Ureter (tissue), 1 donor: ENCODE measurements at places on chromosomes 5 and 9. TPM values are rescaled to one million over a fixed set of nuclear protein-coding genes. Genes with fewer than 3 reads are reported as not detected.

The OLFM1 gene
- 47.8 TPM for total RNA-seq

The VCAN gene
- total RNA-seq, result 75.9 TPM

The SHOC1 gene
- total RNA-seq, result 0.16 TPM

The NR5A1 gene
- not detected for total RNA-seq

The EGFL7 gene
- total RNA-seq, result 109 TPM

The POU5F2 gene
- 4.9 TPM for total RNA-seq

The HARS2 gene
- 34.0 TPM for total RNA-seq

GRCh38 chr5:122515709-122516431 lies 203.8 kb downstream of the SNCAIP start:
- peak; percentile 61 for DNase-seq

- DNase-seq, result no peak
Measured at GRCh38 chr5:45507178-45507577, 189.0 kb downstream of the HCN1 start.

GRCh38 chr9:134317400-134317789 lies 8.9 kb upstream of the RXRA start:
- no peak for DNase-seq

- peak; percentile 66 for DNase-seq
Measured at GRCh38 chr9:115262477-115262876, 144.5 kb upstream of the TNC start.

DNA sequence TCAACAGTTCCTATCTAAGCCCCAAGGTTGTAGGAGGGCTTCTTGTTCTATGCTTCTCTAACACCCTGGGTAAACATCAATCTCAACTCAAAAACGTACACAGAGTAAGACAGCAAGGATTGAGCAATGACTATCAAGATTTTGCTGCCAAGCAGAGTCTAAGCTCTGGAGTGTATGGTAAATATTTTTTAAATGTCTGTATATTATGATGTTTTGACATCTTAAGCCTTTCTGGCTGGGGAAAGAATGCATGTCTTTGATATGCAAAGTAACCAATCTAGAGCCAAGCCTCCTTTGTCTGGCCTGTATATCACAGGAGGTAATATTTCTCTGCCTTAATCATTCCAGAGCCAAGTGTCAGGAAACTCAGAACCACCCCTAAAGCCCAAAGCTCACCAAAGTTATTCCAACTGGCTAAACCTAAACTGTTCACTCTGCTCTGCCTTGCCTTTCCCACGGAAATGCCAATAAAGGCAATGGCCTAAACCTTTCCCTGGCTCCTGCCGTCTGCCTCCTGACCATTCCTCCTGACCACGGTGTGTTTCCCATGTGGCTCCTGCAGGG lies 45.2 kb downstream of the YIPF5 start:
- no peak for DNase-seq

DNA sequence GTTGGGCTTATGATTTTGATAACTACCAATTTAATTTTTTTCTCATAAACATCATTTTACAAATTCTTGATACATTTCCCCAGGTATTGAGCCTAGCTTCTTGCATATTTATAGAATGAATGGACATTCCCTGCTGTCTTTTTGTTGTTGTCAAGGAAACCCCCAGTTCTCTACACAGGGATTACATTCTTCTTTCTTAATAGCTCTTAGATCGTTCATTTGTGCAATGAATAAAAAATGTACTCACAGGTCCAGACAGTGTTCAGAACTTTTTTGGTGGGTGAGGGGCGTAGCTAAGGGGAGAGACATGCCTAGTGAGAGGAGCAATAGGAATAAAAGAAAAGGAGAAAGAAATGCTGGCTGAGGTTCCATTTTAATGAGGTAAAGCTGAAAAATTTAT lies 58.6 kb downstream of the VCAN start:
- no peak for DNase-seq

- DNase-seq, result no peak
Measured at GRCh38 chr5:38806775-38807258, 39.0 kb upstream of the OSMR start.

DNA sequence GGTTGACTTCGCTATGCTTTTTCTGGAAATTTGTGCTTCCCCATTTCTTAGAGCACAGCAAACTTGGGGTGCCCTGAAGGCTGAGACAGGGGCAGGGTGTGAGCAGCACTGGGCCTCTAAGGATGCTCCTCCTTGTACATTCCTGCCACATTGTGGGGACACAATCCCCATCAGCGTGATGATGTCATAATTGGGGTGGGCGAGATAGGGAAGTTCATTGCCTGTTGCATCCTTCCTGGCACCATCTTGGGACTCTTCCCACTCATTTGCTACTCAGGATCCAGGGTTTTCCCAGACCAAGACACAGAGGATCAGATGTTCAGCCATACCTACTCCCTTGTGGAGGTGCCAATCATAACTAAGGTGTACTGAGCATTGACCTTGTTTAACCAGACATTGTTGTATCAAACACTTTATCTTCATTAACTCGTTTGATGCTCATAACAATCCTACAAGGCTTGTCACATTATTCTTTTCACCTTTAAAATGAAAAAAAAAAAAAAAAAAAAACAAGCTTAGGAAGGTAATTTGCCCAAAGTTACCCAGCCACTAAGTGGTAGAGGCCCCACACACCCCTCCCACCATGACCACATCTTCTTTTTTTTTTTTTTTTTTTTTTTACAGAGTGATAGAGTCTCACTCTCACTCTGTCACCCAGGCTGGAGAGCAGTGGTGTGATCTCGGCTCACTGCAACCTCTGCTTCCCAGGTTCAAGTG lies 87.6 kb downstream of the UGCG start:
- DNase-seq, result no peak

DNA sequence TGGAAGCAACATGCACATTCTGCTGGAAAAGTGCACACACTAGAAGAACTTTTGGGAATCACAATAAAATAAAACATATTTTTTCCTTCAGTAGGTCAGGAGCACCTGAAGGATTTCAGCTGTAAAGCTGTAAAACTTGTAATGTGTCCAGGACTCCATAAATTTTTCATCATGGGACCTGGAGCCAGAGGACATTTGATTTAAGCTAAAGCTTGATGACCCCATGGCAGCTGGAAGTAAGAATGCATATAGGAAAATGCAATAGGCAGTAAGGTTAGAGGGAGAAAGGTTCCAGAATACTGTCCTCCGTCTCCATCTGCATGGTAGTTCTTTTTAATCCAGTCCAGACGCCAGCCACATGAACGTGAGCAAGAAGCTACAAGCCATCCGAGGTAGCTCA lies 166.0 kb downstream of the ADAMTSL1 start:
- DNase-seq, result no peak

DNA sequence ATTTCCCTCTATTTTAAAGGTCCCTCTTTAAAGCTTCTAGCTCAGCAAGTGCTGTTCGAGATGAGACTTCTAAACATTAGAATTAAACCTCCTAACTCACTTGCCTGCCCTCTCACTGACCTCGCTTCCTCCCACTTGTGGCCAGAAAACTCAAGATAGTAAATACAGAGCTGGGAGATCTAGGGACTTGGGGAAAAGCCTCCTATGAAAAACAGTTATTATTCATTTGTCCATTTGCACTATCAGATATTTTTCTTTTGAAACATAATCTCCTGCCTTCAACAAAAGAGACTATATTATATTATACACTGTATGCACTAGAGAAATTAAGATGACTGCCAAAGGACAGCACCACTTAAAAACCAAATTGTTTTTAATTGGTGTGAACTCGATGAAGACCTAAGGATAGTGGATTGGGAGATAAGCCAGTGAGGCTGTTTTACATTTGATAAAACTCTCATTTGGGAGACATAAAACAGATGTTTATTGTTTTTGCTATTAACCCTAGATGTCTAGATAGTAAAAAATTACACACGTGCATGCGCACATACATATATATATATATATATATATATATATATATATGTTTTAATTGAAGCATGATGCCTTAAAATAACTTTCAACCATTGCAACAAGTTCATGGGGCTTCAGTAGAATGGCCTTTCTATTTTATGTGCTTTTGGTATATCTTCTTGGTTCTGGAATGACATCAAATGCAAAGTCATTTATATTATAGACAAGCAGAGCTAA lies 229.4 kb downstream of the ADAMTSL1 start:
- DNase-seq, result no peak

DNA sequence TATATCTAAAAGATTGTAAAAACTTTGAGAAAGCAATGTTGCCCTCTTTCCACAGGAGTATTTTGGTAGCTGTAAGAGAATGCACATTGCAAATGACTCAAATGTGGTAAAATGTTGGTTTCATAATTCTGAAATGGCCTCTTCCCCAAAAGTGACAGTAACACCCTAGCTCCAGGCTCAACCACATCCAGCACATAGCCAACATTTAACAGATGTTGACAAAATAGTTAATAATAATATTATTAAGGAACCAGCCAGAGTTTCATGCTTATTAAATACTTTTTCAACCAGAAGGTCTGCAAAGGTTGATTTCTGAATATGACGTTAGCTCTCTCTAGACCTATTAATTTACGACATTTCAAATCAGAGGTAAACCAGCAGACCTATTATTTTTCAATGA lies 1.3 kb downstream of the ANXA1 start:
- DNase-seq, result no peak

DNA sequence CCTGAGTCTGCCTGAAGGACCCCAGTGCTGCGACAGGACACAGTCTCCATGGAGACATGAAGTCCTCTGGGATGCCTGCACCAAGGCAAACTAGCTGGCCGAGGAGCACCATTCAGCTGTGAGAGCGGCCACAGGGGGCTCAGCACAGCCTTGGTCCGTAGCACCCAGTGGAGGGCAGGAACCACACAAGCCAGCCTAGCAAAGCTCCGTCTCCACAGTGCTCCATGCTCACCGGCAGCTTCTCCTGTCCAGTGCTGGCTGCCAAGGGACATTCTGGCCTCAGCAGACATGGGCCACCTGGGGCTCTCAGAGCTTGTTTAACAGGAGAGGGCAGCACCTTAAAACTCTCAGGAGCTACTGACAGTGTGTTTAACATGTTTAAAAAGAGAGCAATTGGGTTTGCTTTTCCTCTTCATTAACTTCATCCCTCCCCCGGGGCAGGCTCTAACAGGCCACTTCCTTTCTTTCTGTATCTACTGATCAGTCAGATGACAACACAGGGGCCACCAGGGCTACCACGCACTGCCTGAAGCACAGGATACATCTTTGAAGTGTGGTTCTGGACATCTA lies 57.0 kb downstream of the SECISBP2 start:
- DNase-seq, result peak; percentile 69
